CD4-positive, alpha-beta T cell (primary cell): ENCODE measurements at places on chromosomes 11 and 22. TPM values are rescaled to one million over a fixed set of nuclear protein-coding genes. Genes with fewer than 3 reads are reported as not detected.
A peak's percentile ranks its signal among the peaks of the same experiment; 100 is the strongest.

The LRRC55 gene
- not detected for total RNA-seq

The TRIM51 gene
- not detected for total RNA-seq

The PAK1 gene
- 12.6 TPM for total RNA-seq

The SCGB1D2 gene
- total RNA-seq, result not detected

The KRTAP5-7 gene
- total RNA-seq, result not detected

The APOL1 gene
- total RNA-seq, result 6.4 TPM

The PRR33 gene
- not detected for total RNA-seq

The KDM4D gene
- total RNA-seq, result 0.16 TPM

The MPEG1 gene
- 2.9 TPM for total RNA-seq

The SULT4A1 gene
- not detected for total RNA-seq

DNA sequence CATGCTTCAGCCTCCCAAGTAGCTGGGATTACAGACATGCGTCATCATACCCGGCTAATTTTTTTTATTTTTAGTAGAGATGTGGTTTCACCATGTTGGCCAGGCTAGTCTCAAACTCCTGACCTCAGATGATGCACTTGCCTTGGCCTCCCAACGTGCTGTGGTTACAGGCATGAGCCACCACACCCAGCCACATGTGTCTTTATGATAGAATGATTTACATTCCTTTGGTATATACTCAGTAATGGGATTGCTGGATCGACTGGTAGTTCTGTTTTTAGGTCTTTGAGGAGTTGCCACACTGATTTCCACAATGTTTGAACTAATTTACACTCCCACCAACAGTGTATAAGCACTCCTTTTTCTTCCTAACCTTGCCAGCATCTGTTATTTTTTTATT is 276.2 kb downstream of the METTL15 start:
- DNase-seq, result no peak

DNA sequence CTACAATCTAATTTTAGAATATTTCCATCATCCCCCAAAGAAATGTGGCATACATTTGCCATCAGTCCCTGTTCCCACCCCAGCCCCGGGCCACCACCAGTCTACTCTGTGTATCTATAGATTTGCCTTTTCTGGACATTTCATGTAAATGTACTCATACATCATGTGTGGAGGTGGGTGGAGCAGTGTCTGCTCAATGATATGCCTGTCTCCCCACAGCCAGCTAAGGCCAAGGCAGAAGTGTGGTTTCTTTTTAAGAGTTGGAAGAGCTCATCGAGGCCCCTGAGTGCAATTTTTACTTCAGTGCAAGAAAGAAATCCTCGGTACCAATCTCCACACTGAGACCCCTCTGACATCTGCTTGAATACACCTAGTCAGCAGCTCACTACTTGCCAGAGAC is 80.5 kb downstream of the TP53I11 start:
- DNase-seq, result no peak

DNA sequence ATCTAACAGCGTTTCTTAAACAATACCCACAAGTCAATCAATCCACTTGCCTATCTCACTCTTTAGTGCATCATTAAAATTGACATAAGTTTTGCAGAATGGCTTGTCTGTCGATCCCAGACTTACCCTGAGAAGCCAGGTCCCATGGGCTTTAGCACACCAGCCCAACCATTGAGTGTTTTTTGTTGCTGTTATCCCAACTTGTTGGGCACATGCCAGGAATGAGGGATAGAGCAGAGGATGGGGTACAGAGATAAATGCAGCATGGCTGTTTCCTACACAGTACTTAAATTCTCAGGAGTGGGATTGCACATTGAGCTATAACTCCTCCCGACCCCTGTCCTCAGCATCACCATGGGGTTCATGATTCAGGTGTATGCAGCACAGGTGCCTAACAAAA is 64.2 kb upstream of the RASSF10 start:
- no peak for DNase-seq

DNA sequence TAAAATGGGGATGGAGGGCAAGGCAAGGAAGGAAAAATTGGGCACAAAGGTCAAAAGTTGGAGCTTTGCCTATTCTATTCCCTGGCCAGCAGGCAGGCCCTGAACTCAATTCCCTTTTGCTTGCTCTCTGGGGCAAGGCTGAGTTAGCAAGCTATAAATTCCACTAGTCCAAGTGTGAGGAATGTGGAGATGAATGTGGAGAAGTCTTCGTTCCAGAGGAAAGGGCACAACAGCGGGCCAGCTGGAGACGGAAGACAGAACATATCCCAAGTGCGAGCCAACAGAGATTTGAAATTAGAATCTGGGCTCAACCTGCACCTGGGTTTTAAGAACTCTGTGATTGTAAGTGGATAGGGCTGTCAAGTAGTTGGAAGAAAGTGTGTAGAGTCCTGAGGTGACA is 29.5 kb upstream of the FZD4 start:
- no peak for DNase-seq

DNA sequence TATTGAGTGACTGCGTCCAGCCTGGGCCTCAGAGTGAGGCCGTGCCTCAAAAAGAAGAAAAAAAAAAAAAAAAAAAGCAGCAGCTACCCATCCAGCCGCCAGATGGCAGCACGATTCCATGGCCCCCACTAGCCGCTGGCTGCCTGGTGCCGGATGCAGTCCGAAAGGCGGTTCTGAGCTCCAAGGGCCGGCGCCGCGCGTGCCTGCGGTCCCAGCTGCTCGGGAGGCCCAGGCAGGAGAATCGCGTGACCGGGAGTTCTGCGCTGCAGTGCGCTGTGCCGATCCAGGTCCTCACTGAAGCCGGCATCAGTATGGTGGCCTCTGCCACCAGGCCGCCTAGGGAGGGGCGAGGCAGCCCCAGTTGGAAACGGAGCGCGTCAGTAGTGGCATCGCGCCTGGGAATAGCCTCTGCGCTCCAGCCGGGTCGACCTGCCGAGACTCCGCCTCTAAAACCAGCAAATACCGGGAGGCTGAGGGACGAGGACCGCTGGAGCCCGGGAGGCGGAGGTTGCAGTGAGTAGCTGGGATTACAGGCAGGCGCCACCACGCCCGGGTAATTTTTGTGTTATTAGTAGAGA is 19.3 kb downstream of the SCARF2 start:
- DNase-seq, result peak; percentile 68

DNA sequence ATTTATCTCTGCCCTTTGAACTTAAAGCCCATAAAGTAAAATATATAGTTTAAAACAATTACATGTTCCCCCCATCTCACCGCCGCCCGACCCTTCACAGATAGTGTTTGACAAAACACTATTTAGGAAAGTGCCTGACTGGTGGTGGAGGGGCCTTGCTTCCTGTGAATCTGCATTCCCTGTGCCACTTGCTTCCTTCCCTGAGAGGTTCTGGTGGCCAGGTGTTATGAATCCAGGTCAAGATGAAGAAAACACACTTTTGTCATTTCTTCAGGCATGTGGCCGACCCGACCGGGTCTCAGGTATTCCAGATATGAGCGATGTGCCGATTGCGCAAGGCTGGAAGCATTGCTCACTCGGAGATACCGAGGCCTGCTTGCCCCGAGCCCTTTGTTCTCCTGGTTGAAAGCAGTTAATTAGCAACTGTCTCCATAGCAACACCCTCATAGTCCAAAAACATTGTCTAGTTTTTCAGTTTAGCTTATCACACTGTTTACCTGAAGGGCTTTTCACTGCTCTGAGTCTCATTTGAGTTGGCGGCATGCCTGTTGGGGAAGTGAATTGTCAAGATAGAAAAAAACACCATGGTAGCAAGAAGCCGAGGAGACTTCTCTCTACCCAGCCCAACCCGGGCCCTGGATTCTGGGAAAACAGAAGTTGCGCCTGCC is 128.3 kb downstream of the TEAD1 start:
- no peak for DNase-seq

GRCh38 chr11:32396331-32396730 is 39.0 kb downstream of the WT1 start:
- no peak for DNase-seq

GRCh38 chr11:57410287-57410686 is 16.6 kb downstream of the SLC43A3 start:
- DNase-seq, result no peak

- no peak for DNase-seq
These were observed 110.6 kb downstream of the SCN3B start for GRCh38 chr11:123543797-123544196.

GRCh38 chr11:120633616-120634393 is 122.3 kb downstream of the GRIK4 start:
- no peak for DNase-seq

DNA sequence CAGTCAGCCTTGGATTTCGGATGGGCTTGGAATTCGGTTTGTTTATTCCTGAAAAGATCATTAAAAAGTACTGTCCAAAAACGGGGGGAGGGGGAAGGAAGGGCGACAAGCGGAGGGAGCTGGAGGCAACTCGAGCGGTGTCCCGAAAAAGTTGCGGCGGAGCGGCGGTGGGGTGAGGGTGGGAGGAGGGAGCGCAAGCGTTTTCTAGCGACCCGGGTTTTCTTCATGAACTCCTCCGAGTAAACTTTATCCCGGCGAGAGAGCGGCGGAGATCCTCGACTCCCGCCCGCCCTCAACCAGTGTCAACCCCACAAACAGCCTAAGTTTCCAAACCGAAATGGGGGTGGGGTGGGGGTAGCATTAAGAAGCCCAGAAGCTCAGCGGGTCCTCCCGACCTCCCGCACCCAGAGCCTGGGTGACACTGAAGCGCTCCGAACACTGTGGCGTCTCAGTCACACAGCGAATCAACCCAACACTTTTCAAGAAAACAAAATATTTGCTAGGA is 133.0 kb upstream of the C11orf58 start:
- DNase-seq, result no peak

DNA sequence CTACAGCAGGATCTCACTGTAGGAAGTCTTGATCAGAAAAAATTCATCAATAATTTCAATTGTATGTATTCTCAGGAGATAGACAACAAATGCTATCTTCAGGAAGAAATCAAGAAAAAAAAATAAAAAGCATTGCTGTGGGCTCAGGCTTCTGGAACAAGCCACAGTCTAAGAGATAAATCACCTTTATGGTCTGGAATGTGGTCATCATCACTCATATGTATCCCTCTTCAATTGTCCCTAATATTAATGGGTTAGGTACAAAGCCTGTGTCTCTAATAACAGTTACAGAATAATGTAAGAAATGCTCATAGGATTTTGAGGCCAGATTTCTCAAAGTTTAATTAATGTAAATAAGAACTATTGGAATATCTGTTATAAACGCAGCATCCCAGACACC is 305.9 kb upstream of the ANO3 start:
- DNase-seq, result no peak

- peak; percentile 83 for DNase-seq
These were observed 14.9 kb upstream of the SLC29A2 start for GRCh38 chr11:66386171-66387069.

- no peak for DNase-seq
These were observed 1.2 kb downstream of the SLC22A25 start for GRCh38 chr11:63242089-63242781.

DNA sequence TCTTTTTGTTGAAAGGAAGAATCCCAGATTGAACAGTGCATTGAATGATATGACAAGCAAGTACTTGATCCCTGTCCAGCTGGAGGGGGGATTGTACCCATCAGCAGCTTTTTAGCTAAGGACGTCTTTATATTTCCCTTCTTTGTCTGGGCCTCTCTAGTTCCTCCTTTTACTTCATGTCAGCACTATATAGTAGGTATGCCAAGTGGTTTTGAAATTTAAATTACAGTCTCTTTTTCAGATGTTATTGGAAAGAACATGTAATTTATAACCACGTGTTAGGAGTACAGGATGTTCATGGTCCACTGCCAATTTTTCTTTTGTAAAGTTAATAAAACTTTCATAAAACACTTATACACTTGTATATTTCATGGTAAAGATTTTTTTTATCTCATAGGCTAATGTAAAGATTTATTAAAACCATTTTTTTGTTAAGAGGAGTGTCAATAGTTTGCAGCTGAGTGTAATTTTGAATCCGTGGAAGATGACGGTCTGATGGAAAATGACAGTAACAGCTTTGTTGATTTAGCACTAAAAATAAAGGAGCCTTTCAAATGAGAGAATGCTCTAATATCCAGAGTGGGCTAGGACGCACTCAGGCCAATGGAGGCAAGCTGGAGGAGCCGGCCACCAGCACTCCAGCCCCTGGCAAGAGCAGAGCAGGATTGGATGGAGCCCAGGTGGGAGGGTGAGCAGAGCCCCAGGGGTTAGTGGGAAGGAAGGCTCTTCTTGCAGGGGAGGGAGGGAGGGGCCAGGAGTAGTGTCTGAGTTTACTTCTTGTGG is 488.3 kb downstream of the INSC start:
- no peak for DNase-seq

DNA sequence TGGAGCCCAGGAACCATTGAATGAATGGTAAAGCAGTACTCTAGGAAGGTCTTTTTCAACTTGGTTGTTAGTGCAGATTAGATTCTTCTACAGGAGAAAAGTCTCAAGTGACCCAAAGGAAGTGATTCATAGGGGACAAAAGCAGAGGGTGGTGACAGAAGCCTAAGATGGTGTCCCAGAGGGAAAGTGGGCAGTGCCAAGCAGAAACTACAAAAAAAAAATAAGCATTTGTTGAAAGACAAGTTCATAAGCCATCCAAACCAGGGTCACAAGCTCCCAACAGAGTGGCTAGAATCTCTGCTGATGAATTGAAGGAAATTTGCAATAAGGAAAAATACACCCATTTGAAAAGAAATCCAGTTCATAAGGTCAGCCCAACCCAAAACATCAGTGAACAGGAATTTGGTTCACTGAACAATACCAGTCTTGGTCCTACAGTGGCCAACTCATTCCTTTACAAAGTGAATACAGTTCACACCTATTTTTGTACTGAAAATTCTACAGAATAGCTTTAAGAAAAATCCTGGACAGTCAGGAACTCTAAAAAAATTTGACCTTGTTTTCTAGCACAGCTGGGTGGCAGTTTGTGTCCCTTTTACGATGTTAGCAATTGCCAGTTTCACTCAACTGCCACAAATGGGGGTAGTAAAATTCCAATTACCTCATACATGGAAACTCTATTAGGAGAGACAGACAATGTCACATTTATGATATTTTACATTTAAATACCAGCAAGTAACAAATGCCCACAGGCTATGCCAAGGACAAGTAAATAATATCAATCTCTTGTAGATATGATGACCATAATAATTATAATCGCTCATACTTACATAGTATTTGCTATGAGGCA is 21.6 kb upstream of the NUP160 start:
- DNase-seq, result no peak

DNA sequence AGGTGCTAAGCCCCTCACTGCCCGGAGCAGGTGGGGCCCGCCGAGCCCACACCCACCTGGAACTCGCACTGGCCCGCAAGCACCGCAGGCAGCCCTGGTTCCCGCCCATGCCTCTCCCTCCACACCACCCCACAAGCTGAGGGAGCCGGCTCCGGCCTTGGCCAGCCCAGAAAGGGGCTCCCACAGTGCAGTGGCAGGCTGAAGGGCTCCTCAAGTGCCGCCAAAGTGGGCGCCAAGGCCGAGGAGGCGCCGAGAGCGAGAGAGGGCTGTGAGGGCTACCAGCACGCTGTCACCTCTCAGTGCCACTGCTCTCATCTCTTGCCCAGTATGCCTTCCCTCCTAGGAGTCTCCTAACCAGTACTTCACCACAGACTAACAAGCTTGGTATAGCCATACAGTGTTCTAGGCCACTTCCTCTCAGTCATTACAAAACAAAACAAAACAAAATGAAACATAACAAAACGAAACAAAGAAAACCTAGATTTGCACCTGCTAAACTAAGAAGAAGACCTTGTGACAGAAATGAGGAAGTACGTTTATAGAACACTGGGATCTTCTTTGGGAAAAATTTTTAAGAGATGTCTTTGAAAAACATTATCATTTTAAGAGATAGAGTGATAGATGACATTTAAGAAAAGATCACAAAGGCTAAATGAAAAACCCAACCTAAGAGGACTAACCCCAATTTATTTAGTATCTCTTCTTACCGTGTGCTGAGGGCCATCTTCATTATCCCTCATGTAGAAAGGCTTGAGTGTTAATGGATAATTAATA is 47.7 kb upstream of the GAB2 start:
- peak; percentile 46 for DNase-seq

- DNase-seq, result no peak
These were observed 38.1 kb downstream of the COA4 start for GRCh38 chr11:73838443-73839122.
